ENCODE measurements at places on chromosomes 5 and 9.

- no peak for DNase-seq
Observed at GRCh38 chr5:140178086-140178410, 3.1 kb downstream of the CYSTM1 start.

- DNase-seq = no peak
Observed at GRCh38 chr9:2570615-2571479, 50.7 kb upstream of the VLDLR start.

DNA sequence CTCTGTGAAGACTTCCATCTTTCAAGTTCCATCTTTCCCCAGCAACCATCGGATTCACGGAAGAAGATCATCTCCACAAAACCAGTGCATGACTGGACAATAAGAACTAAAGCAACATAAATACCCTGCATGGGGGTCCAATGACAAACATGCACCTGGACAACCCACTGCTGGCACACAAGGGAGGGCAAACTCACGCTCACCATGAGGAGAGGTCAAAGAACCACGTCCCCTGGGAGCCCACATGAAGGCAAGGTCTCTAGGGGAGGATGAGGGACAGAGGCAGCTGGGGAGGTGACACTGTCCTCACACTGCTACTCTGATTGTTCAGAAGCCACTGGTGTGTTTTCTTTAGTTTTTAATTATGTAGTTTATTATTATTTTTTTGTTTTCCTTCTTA, 190.8 kb downstream of the MED10 start:
- DNase-seq = no peak

DNA sequence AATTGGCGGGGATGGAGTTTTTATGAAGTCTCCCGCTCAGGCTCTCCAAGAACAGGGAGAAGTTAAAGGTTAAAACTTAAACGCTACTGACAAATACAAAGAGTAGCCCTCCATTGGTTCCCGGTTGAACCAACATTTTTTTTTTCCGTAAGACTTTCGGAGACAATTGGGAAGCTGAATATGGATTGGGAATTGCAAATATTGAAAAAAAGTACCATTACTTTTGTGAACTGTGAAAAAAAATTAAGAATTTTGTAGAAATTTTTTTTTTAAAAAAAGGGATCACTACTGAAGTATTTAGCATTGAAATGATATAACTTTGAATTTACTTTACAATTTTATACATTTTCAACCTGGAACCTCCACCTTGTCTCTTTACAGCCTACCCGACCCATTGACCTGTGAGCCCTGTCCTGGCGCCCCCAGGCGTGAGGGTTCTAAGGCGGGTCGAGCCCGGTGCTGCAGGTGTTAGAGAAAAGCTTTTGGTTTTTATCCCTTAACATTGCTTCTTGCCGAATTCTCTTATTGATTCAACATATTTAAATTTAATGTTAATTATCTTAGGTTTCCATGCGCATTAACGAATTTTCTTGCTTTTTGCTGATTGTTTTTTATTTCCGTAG, 448 bp upstream of the ZNF782 start:
- no peak for DNase-seq

DNA sequence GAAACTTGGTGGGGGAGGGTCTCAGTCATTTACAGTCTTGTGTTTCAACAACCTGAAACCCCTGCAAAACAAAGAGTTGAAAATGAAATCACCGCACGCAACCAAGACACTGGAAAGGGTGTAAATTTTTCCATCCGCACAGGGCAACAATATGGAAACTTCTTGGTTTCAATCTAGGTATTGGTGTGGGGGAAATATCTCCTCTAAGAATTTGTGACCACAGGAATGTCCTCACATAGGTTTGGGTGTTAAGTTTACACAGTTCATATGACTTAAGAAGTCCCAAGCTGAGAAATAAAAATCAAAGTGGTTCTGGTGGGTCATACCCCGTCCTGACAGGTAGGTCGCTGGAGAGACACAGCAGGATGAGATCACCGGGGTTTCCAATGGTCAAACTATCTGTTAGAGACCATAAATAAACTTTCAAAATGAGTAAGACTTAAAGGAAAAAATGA, 51.9 kb upstream of the PIP5K1B start:
- no peak for DNase-seq

- DNase-seq = no peak
Observed at GRCh38 chr5:137155261-137156000, 343.7 kb downstream of the SPOCK1 start.

- DNase-seq = no peak
Observed at GRCh38 chr5:138603249-138603920, 28.2 kb upstream of the HSPA9 start.

- no peak for DNase-seq
Observed at GRCh38 chr5:36770125-36770524, 106.4 kb upstream of the NIPBL start.

DNA sequence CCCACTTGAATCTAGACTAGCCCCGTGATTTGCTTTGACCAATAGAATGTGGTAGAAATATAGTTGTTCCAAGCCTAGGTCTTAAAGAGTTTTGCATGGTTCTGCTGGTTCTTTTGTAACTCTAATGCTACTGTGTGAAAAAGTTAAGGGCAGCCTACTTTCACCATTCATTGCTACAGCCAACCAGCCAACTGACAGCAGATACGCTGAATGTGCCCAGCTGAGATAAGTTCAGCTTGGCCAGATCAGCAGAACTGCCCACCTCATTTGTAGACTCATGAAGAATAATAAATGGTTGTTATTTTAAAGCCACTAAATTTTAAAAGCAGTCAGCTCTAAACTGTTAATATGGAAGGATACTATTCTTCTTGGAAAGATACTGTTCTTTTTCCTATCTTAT, 23.9 kb downstream of the NR3C1 start:
- DNase-seq = no peak

DNA sequence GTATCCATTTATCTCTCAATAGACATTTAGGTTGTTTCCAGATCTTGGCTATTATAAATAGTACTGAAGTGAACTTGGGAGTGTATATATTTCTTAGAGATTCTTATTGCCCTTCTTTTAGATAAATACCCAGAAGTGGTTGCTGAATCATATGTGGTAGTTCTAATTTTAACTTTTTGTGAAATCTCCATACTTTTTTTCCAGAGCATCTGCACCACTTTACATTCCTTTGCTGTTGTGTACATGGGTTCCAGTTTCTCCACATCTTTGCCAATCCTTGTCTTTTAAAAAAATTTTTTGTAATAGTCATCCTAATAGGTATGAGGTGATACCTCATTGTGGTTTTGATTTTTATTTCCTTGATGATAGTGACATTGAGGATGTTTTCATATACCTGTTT, 303.7 kb downstream of the CCDC171 start:
- DNase-seq = no peak

DNA sequence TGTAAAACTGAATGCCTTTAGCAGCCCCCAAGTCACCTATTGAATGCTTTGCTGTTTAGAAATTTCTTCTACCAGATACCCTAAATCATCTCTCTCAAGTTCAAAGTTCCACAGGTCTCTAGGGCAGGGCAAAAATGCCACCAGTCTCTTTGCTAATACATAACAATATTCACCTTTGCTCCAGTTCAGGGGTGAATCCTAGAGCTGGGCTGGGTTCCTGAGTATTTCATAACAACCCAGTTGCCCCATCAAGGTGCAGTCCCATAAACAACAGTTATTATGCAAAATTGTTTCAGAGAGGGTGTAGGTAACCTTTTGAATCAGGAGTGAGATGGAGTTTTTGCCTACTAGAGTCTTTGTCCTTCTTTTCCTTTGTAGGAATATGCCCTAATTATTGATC, 19.0 kb upstream of the C1QTNF3 start:
- no peak for DNase-seq

DNA sequence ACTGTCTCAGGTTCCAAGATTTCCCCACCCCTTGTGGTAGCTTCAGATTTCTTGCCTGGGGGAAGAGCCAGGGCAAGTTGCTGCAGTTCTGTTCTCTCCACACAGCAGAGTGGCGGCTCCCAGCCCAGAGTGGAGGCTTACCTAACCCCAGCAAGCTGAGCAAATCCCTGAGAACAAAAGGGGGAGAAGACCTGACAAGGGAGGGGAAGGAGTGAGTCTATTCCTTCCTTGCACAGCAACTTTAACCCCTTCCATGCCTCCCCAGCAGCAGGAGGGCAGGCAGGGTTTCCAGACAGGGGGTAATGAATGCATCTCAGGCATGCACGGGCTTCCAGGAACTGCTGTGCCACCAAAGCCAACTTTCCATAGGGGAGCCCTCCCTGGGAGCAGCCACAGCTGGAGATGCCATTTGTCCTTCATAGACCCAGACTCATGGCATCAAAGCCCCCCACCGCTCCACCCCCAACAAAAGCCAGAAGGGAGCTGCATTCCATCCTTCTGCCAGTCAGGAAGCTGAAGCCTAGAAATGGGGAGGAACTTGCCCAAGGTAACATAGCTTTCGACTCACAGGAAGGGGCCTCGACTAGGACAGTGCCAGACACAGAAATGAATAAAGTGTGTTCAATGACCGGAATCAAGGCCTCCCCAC, 28.8 kb upstream of the FAT2 start:
- DNase-seq = no peak

- DNase-seq = no peak
Observed at GRCh38 chr5:139512786-139513390, 30.3 kb upstream of the STING1 start.

- no peak for DNase-seq
Observed at GRCh38 chr9:26893030-26893676, 551 bp upstream of the CAAP1 start.

GRCh38 chr5:153624451-153624765, 133.9 kb downstream of the GRIA1 start:
- no peak for DNase-seq

GRCh38 chr9:100082782-100083181, 16.0 kb downstream of the ERP44 start:
- DNase-seq = no peak

DNA sequence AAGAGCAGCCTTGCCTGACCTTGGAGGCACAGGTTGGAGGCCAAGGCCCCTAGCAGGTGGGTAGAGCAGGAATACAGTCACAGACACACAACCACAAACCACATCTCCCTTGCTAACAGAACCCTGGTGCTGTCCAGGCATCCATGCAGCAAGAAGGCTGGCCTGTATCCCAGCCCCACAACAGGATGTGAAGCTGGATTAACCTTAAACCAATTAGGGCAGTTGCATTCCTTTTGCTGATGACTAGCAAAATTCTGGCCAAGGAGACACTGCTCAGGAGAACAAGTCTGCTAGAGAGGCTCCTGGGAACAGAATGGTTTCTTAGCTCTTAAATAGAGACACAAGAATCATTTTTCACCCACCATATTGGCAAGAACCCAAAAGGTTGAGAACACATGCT, 97.8 kb downstream of the C5orf15 start:
- DNase-seq = no peak

Measured in nephron progenitor cell (in vitro differentiated cells).